Activated CD8-positive, alpha-beta T cell treated with anti-CD3 and anti-CD28 coated beads, Interleukin-2, amount 10 ng/mL, durations not matched to agents 7 days and 5 days (primary cell): ENCODE measurements at places on chromosomes 16 and 17. TPM values are rescaled to one million over a fixed set of nuclear protein-coding genes. Genes with fewer than 3 reads are reported as not detected.

The PSMD11 gene
- total RNA-seq, result 104 TPM

The PARN gene
- 40.0 TPM for total RNA-seq

DNA sequence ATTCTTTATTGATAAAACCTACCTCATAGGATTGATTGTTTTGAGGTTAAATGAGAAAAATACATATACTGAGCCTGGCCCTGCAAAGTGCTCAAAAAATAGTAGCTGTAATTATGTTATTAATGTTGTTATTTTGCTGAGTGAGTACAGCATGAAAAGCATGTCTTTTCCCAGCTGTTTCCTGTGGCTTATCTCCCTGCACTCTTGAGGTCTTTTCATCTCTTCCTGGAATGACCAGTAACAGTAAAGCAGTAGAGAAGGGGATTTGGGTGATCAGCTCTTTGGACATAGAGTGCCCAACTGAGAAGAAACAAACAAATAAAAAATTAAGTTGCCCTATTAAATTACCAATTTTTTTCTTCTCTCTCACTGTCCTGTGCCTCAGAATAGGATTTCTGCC, 53.7 kb downstream of the NFAT5 start:
- H3K27ac ChIP-seq, result no peak overlapping the region
- H3K4me3 ChIP-seq, result no peak overlapping the region
- DNase-seq, result no peak

The HOXB4 gene
- total RNA-seq, result 5.7 TPM

DNA sequence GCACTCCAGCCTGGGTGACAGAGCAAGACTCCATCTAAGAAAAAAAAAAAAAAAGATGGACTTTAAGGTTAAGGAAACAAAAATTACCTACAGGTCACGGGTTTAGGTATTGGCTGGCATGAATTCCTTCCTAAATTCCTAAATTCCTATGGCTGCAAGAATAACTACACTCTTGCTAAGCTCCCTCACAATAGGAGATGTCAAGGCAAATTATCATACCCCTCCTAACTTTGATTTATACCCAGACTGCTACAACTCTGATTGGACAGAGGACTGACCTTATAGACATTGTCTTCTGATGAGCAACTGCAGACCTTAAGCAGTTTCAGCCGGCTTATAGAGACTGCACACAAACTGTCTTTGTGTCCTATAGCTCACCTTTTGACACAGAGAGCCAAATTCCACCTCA, 25.1 kb upstream of the TMC7 start:
- H3K27ac ChIP-seq, result no peak overlapping the region
- H3K4me1 ChIP-seq, result peaks cover 11% of the 10 kb centered on the region
- no peak for DNase-seq
- H3K36me3 ChIP-seq, result no peaks in the 10 kb centered on the region

The CDK3 gene
- total RNA-seq, result 7.3 TPM

The GFAP gene
- total RNA-seq, result not detected

DNA sequence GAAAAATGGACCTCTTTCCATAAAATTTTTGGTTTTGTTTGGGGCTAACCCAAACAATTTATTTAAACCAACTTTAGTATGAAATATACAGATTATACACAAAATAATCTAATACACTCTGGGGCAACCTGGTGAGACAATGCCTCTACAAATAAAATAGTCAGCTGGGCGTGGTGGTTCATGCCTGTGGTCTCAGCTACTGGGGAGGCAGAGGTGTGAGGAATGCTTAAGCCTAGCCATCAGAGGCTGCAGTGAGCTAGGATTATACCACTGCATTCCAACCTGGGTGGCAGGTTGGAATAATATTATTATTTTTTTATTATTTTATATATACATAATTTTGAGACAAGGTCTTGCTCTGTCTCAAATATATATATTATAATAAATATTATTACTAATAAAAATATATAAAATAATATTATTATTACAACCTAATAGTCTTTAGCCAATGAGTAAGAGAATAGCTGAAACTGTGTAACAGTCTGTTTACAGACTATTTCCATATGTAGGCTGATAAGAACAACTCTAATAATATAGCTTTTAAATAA, 50.5 kb downstream of the GLG1 start:
- peaks cover 8% of the 10 kb centered on the region for H3K36me3 ChIP-seq
- no peak for DNase-seq
- no peaks in the 10 kb centered on the region for H3K27me3 ChIP-seq
- H3K4me3 ChIP-seq, result no peak overlapping the region
- H3K4me1 ChIP-seq, result peaks cover 12% of the 10 kb centered on the region

DNA sequence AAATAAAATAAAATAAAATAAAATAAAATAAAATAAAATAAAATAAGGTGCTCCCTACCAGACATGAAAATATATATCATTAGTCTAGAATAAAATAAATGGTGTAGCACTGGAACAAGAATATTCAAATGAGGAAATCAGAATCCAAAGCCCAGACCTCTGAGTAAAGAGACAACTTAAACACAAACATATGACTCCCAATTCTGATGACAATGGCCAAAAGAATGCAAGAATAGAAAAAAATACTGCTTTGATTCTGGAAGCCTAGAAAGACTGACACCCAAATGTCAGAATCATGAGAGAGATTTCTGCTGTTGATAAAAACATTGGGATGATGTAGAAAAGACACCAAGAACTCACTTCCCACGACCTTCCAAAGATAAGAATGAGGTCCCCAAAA, 27.9 kb downstream of the MYOCD start:
- H3K36me3 ChIP-seq, result no peaks in the 10 kb centered on the region
- no peak overlapping the region for H3K27ac ChIP-seq
- no peak for DNase-seq
- H3K4me3 ChIP-seq, result no peak overlapping the region

- no peak overlapping the region for H3K4me3 ChIP-seq
- no peaks in the 10 kb centered on the region for H3K27me3 ChIP-seq
- H3K27ac ChIP-seq, result no peak overlapping the region
- peaks cover 31% of the 10 kb centered on the region for H3K36me3 ChIP-seq
Observed at GRCh38 chr17:789160-789840, 7.1 kb downstream of the MRM3 start.

DNA sequence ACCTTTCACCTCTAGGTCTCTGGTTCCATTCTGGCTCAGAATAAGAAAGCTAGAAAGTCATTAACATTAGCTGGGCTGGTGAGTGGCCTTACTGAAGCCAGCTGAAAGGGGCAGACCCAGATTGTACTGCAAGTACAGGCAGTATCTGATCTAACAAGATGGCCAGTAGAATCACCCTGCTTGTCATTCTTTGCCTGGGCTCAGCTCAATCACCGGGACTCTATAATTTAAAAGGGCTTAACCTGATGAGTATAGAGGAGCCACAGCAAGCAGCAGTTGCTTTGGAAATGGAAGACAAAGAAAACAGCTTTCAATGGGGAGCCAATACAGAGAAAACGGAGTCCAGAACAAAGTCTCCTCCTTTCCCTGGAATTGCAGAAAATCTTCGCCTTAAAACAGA, 13.6 kb downstream of the CDH8 start:
- H3K4me3 ChIP-seq, result no peak overlapping the region
- H3K4me1 ChIP-seq, result no peaks in the 10 kb centered on the region
- DNase-seq, result no peak
- no peaks in the 10 kb centered on the region for H3K27me3 ChIP-seq
- H3K27ac ChIP-seq, result no peak overlapping the region

The BAHCC1 gene
- total RNA-seq, result 0.87 TPM

The PITPNC1 gene
- 74.0 TPM for total RNA-seq

DNA sequence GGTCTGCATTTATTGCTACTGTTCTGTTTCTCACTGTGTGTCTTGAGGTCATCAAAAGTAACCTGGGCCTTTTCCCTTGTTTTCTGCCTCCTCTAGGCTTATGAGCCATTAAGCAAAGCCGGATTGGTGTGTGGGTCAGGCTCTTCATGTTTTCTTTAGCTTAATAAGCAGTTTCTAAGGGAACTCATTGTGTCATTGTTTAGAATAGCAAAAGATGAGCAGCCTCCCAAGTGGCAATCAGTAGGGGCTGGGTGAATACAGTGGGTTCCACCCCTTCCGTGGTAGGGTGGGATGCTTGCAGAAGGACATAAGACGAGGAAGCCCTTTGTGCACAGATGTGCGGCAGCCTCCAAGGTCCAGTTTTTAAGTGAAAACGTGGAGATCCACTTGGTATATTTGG, 34.5 kb downstream of the ABCC1 start:
- no peak for DNase-seq
- peaks cover 22% of the 10 kb centered on the region for H3K4me1 ChIP-seq
- H3K27me3 ChIP-seq, result no peaks in the 10 kb centered on the region
- H3K4me3 ChIP-seq, result no peak overlapping the region
- H3K36me3 ChIP-seq, result peaks cover 61% of the 10 kb centered on the region
- no peak overlapping the region for H3K27ac ChIP-seq

DNA sequence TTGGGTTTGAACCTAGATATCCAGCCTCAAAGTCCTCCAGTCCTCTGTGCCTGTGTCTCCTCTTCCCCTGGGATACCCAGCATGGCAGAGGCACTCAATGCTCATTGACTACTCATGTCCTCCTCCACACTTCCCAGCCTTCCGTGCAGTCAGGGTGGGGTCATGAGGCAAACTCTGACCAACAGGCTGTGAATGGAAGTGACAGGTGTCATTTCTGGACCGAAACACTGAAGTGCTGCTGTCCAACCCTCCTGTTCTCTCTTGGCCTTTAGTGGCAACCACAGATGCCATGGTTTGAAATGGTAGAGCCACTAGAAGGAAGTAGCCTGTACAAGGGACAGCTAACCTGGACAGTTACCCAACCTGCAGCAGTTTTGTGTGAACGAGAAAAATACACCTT, 46.7 kb upstream of the MAP3K14 start:
- H3K27ac ChIP-seq, result no peak overlapping the region
- H3K27me3 ChIP-seq, result peaks cover 9% of the 10 kb centered on the region
- no peaks in the 10 kb centered on the region for H3K36me3 ChIP-seq

The CNTD1 gene
- not detected for total RNA-seq

DNA sequence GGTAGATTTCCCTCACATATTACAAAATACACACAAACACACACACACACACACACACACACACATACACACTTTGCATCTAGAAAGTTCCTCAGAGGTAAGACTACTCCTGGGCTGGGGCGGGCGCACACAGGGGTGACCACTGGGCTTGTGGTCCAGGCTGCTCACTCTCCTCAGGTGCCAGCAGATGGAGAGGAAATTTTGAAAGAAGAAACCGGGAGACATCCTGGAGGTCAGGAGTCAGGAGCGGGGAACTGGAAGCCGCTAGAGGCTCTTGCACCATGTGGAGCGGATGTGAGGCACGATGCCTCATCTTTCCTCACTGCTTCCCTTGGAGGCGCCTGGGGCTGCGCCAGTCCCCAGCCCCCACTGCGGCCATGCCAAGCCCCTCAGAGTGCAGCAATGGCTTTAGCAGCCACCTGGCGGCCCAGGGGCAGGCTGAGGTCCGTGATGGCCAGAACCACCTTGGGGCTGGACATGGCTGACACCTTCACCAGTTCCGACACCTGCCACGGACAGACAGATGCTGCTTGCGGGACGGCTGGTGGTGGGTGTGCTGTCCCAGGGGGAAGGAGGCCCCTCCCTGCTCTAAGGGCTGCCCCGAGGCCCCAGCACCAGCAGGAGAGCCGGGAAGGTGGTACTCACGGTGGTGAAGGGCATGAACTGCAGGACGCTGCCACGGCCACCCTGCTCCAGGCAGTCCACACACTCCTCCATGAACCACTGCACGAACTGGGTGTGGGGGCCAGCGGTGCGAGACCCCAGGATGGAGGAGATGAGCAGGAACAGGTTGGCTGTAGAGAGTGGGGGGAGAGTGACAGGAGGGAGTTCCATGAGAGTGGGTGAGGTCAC, 4.1 kb downstream of the CSF3 start:
- DNase-seq, result no peak
- H3K4me1 ChIP-seq, result peaks cover 3% of the 10 kb centered on the region
- no peak overlapping the region for H3K4me3 ChIP-seq
- H3K27ac ChIP-seq, result no peak overlapping the region
- H3K27me3 ChIP-seq, result no peaks in the 10 kb centered on the region
- peaks cover 16% of the 10 kb centered on the region for H3K36me3 ChIP-seq

GRCh38 chr17:58684003-58684402, 7.8 kb downstream of the TEX14 start:
- H3K27ac ChIP-seq, result no peak overlapping the region
- no peaks in the 10 kb centered on the region for H3K4me1 ChIP-seq

- H3K27me3 ChIP-seq, result no peaks in the 10 kb centered on the region
- H3K36me3 ChIP-seq, result no peaks in the 10 kb centered on the region
- H3K27ac ChIP-seq, result no peak overlapping the region
- H3K4me1 ChIP-seq, result peaks cover 9% of the 10 kb centered on the region
- H3K4me3 ChIP-seq, result no peak overlapping the region
Observed at GRCh38 chr17:50176559-50177357, 11.0 kb downstream of the SGCA start.

DNA sequence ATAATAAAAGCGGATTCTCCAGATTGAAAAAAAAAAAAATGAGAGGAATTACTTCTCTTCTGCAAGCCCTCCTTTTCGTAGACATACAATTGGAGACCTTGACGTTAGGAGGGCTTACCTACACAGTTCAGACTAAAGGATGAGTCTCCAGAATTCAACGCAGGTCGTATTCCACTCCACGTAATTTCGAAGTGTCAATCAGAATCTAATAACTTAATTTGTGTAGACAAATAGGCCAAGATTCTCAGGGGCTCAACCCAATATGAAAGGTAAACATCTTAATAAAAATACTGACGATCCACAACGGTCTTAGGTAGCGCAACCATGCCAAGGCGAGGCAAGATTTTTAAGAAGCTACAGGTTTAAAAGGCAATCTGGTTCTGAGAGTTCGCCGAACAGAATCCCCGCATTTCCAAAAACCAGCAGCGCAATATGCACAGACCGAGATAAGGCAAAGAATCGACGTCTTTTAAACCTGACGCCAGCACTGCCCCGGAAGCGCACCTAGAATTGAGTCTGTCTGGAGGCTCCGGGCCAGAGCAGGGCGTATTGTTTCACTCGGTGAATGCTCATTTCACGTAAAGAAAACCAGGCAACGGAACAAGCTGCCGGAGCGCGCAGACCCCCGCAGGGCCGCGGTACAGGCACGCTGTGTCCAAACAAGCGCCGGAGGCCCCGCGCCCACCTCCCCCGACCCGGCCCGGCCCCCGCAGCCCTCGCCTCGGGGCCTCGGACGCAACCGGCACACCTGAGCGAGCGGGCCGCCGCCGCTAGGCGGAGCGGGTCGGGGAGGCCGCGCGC, 623 bp downstream of the MBTPS1 start:
- H3K4me1 ChIP-seq, result peaks cover 22% of the 10 kb centered on the region
- H3K27ac ChIP-seq, result peak overlapping the region; percentile 93
- peak overlapping the region; percentile 93 for H3K4me3 ChIP-seq
- H3K27me3 ChIP-seq, result no peaks in the 10 kb centered on the region

DNA sequence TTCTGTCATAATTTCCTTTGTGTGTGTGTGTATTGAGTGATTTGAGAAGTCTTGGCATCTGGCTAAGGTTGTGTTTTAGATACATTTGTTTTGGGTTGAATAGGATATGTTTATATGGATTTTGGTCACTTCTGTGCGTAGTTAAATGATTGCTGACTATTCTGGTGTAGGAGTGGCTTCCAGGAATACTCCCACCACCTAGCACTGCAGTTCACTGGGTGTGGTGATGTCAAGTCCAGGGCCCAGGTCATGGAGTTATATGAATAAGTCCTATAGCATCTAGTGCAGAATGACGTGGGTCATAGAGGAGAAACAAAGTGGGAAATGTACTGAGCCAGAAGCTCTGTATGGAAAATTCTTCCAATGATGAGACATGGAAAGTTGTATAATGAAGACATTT, 465.4 kb upstream of the CCL2 start:
- no peaks in the 10 kb centered on the region for H3K4me1 ChIP-seq
- no peaks in the 10 kb centered on the region for H3K36me3 ChIP-seq
- H3K27me3 ChIP-seq, result peaks cover 12% of the 10 kb centered on the region
- no peak overlapping the region for H3K27ac ChIP-seq
- no peak for DNase-seq
